Suppressor macrophage treated with lipopolysaccharide for 4 hours (primary cell): ENCODE measurements at places on chromosomes 13 and 19.

GRCh38 chr19:17183858-17184321, 31.3 kb upstream of the USE1 start:
- DNase-seq = peak; percentile 71

GRCh38 chr19:10898633-10899032, 27.3 kb downstream of the CARM1 start:
- no peak for DNase-seq

- DNase-seq = no peak
These were observed 104.9 kb upstream of the ZNF536 start for GRCh38 chr19:30267332-30267731.

- DNase-seq = no peak
These were observed 173.0 kb downstream of the KLF12 start for GRCh38 chr13:73961181-73961580.

GRCh38 chr19:40542202-40542859, 34.3 kb upstream of the SHKBP1 start:
- DNase-seq = no peak

DNA sequence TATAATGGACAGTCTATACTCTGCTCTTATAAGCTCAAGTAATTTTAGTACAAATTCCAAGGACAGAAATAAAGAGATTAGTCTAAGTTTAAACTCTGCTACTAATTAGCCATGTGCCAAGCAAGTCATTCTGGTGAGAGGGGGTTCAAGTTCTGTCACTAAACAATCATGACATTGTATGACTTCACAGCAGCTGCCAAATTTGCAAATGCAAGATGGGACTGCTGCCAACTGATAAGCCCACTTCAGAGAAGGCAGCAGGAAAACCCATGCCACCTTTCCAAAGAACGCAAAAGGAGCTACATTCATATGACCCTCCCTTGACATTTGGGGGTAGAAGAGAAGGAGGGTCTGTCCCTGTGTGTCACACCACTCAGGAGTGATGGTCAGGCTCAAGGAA, 60.7 kb upstream of the RFXAP start:
- no peak for DNase-seq

DNA sequence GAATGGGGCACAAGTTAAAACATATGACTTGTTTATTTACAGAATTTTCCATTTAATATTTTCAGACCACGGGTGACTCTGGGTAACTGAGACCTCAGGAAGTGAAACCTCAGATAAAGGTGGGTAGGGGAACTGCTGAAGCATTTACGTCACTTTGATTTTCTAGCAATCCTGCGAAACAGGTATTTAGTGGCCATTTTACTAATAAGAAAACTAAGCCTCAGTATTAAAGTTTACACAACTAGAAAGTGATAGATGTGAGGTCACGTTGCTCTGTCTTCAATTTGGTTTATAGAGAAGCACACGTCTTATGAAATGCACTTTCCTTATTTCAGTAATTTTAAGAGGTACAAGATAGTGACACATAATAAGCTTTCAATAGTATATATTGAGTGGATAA, 402.8 kb downstream of the FGF9 start:
- no peak for DNase-seq

GRCh38 chr13:91882918-91883317, 484.5 kb downstream of the GPC5 start:
- no peak for DNase-seq

DNA sequence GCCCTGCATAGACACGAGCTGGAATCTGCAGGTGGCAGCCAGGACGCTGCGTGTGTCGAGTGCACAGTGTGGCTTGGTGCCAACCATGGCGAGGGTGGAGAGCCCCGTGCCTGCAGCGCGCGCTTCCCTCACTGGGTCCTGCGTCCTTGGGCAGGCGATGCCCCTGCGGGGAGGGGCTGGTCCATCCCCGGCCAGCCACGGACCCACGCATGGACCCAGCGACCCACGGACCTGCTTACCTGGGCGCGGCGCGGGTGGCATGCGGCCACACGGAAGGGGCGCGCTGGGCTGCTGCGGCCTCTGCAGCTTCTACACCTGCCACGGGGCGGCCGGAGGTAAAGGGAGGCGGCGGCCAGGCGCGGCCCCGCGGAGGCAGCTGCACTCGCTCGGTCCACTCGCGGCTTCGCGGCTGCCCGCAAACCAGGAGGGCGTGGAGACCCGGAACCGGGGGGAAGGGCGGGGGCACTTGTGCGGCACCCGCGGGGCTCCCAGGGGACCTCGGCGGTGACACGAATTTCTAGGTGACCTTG, 569 bp upstream of the MCF2L start:
- DNase-seq = no peak

- no peak for DNase-seq
These were observed 42.7 kb downstream of the PHF11 start for GRCh38 chr13:49538404-49538803.

- DNase-seq = no peak
These were observed 21.6 kb downstream of the PCDH9 start for GRCh38 chr13:67208552-67208951.

- no peak for DNase-seq
These were observed 37.1 kb downstream of the UTP14C start for GRCh38 chr13:52061587-52061986.

- DNase-seq = no peak
These were observed 1.4 kb downstream of the EPS8L1 start for GRCh38 chr19:55077106-55077505.

DNA sequence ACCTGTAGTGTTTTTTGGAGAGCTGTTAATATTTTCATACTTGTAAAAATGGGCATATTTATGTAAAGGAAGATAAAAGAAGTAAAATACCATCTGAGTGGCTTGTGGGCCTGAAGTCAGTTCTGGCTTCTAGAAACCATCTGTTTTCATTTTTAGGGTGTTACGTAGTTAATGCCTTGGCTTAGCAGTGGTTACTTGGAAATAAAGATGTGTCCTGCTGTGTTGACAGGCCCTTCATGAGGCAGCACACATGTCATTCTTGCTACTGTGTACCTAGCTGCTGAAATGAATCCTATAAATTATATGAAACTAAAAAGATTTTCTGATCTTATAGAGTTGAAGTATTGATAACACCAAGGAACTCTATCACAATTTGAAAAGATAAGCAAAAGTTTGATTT, 16.0 kb downstream of the ILF3 start:
- DNase-seq = no peak

DNA sequence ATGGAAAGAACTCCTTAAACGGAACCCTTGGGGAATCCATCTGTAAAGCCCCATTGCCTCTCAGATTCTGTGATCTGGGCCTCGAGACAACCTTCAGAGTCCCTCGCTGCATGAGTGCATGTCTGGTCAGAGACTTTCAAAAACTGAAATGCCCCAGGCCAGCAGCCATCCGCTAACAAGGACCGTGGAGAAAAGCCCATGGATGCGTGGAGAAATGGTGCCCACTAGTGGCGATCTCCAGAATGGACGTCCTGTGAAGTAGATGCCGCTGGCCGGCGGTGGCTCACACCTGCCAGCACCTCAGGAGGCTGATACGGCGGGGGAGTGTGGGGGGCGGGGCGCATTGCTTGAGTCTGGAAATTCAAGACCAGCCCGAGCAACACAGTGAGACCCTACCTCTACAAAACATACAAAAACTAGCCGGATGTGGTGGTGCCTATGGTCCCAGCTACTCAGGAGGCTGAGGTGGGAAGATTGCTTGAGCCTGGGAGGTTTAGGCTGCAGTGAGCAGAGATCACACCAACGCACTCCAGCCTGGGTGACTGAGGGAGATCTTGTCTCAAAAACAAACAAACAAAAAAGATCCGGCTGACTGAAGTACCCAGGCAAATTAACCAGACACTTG, 7.9 kb upstream of the CDC16 start:
- DNase-seq = peak; percentile 90

GRCh38 chr13:73970421-73971055, 163.7 kb downstream of the KLF12 start:
- no peak for DNase-seq

- DNase-seq = peak; percentile 27
These were observed 15.9 kb upstream of the OLFM4 start for GRCh38 chr13:53012707-53013106.

- DNase-seq = no peak
These were observed 5.7 kb downstream of the ZNF431 start for GRCh38 chr19:21147540-21147939.

DNA sequence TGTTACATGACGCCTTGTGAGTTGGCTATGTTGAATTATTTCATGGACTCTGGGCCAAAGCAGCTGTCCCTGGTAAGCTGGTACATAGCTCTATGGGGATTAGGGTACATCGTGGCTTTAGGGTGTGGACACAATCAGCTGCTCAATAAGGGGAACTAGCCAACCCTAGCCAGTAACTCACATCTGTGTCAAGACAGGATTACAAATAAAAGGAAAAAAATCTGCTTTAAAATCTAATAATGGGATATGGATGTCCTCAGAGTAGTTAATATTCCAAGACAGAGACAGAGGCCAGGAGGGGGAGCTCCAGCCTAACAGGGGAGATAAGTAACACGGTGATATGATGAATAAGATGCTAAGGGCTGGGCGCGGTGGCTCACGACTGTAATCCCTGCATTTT, 21.1 kb upstream of the ZNF766 start:
- peak; percentile 71 for DNase-seq

GRCh38 chr13:33174491-33174890, 111.1 kb downstream of the STARD13 start:
- no peak for DNase-seq

- no peak for DNase-seq
These were observed 22.3 kb downstream of the KCTD4 start for GRCh38 chr13:45178349-45179162.

- DNase-seq = no peak
These were observed 166.3 kb upstream of the ARGLU1 start for GRCh38 chr13:106734198-106734597.

DNA sequence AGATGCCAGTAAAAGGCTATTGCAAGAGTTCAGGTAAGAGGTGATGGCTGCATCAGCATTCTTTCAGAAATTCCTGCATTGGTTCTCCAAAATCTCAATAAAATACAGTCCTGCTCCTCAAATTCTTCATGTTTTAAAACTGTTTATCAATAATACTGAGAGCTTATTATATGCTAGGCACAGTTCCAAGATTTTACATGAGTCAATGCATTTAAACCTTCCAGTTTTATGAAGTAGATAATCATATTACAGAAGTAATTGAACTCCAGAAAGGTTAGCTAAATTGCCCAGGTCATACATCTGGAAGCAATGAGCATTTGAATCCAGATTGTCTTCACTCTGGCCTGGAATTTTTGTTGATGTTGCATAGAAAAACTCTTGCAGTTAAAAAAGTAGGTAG, 282.9 kb upstream of the SLITRK6 start:
- no peak for DNase-seq

DNA sequence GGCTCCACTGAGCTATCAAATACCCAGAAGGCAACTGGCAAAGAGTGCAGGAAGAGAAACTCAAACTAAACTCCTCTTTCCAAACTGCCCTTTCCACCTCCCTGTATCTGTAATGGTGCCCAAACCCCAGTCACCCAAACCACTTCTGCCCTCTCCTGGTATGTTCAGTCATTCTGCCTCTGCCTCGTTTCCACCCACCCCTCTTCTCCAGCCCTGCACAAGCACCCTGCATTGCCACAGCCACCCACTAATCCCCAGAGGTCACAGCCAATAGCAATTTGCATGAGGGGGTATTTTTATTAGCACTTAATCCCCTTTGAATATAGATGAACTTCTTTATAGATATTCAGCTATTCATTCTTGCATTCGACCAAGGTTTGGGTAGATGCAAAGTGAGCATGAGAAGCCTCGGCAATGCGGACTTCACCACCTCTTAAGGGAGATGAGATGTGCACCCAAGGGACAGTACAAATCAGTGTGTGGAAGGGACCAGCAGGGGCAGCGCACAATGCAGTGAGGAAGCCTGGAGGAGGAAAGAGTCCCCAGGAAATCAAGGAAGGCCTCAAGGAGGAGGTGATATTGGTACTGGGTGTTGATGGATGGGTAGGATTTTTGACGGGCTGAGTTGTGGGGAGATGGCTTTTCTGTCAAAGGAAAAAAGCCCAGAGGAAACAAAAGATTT, 12.4 kb downstream of the TMEM272 start:
- DNase-seq = peak; percentile 80

DNA sequence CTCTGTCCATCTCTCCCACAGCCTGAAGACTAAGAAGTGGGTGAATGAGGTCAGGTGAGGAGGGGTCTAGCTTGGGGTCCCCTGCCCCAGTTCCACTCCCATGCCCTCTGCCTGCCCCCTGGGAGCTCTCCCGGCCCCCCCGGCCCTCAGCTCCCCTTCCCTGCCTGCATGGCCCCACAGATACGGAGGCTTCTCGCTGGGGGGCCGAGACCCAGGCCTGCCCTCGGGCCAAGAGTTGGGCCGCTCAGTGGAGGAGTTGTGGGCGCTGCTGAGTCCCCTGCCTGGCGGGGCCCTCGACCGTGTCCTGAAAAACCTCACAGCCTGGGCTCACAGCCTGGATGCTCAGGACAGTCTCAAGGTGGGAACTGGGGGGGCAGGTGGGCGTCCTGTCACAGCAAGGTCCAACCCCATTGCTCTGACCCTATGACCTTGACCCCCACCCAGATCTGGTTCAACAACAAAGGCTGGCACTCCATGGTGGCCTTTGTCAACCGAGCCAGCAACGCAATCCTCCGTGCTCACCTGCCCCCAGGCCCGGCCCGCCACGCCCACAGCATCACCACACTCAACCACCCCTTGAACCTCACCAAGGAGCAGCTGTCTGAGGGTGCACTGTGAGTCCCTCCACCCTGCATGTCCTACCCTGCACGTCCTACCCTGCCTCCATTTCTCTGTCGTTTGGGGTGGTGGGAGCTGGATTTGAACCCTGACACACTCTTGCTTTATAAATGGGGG, 10.9 kb upstream of the ARHGAP45 start:
- DNase-seq = no peak

- peak; percentile 96 for DNase-seq
These were observed 421 bp downstream of the DGKH start for GRCh38 chr13:42048684-42049453.

DNA sequence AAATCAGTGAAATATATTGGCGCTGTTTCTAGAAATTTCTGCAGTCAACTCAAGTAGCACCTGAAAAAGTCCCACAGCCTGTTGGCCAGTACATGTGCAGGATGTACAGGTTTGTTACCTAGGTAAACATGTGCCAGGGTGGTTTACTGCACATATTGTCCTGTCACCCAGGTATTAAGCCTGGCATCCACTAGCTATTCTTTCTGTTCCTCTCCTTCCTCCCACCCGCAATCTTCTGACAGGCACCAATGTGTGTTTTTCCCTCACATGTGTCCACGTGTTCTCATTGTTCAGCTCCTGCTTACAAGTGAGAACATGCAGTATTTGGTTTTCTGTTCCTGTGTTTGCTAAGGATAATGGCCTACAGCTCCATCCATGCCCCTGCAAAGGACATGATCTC, 13.1 kb upstream of the SCEL start:
- DNase-seq = no peak

DNA sequence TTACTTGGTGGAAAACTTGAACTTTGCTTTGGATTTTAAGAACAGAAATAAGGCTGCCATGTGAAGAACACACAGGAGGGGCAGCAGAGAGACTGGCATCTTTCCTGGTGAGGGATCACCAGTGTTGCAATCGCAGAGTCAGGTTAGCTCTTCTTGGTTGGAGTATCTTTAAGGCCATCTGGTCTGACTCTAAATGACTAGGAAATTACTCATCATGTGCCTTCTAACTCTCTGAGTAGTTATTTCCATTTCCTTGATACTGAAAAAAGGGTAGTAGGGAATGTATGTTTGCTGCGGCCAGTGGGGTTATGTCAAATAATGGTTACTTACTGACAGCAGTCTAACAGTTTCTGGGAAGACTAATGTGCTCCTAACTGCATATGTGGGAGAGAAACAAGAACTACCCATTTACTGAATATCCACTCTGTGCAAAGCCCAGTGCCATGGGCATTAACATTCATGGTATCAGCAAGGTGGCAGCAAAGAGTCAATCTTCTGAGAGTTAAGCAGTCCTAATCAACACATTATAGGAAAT, 122.1 kb downstream of the COG6 start:
- peak; percentile 29 for DNase-seq

- DNase-seq = no peak
These were observed 273.4 kb downstream of the DCLK1 start for GRCh38 chr13:35857769-35858168.
